ENCODE measurements at places on chromosomes 6 and 20.

DNA sequence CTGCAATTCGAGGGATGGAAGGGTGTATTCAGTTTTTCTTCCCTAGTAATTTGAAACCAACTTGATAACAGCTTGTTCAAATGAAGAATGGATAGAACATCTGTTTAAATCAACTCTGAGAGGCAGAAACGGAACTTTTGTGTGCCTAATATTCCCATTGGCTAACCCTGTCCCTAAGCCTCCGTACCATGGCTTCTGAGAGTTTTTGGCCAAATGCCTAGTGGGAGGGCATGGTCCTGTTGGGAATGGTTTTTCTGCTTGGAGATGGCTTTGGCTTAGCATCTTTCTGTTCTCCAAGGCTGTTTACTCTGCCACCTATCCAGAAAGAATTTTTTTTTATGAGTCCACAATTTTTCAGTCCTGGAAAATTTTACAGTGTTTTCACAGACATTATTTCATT lies 126.7 kb upstream of the MLIP start:
- DNase-seq: no peak

- no peak for DNase-seq
Measured at GRCh38 chr6:20467437-20467836, 65.8 kb downstream of the E2F3 start.

DNA sequence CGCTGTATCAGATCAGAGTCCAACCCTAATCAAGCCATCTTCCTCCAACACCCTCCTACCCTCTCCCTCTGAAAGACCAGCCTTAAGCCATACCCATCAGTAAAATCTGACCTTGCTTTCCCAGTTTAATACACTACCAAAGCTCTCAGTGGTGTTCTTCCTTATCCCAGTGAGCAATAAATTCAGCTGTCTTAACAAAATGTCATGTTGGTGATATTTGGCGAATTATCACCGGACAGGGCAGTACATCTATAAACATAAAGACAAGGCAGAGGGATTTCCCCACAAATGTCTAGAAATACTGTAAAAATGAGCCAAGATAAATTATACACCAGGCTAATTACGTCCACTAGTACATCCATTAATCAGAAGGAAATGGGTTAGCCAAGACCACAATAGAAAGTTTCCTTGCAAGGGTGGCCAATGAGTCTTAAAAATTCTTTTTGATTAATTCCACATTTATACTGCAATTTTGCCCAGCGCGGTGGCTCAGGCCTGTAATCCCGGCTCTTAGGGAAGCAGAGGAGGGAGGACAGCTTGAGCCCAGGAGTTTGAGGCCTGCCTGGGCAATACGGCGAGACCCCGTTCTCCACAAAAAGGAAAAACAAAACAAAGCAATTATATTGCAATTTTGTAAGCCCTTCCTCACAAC lies 905 bp downstream of the RARS2 start:
- no peak for DNase-seq

- DNase-seq: no peak
Measured at GRCh38 chr20:62345681-62346370, 21.3 kb downstream of the LAMA5 start.

DNA sequence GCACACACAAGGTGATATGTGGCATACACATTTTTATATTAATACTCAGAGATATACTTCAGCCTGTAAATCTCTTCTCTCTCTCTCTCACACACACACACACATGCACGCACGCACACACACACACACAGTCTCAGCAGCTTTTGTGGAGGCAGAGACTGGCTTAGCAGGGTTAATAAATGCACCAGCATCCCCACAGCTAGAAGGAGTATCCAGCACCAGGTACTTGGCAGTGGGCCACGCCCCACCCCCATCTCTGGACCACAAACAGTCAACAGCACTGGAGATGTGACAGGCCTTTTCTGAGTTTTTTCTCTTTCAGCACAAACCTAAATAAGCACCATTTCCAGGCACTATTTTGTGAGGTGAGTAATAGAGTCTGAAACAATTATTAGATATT lies 47.3 kb upstream of the LRFN2 start:
- no peak for DNase-seq

GRCh38 chr6:35713006-35713767 lies 23.6 kb upstream of the ARMC12 start:
- DNase-seq: no peak

GRCh38 chr6:61538801-61539200 lies 747.2 kb downstream of the KHDRBS2 start:
- DNase-seq: no peak

GRCh38 chr20:61118429-61119224 lies 133.4 kb upstream of the CDH4 start:
- no peak for DNase-seq

- no peak for DNase-seq
Measured at GRCh38 chr6:166167258-166167731, 356 bp downstream of the TBXT start.

- DNase-seq: no peak
Measured at GRCh38 chr20:719816-720215, 44.2 kb upstream of the SCRT2 start.

GRCh38 chr6:25137480-25137879 lies 141.7 kb upstream of the CARMIL1 start:
- no peak for DNase-seq

DNA sequence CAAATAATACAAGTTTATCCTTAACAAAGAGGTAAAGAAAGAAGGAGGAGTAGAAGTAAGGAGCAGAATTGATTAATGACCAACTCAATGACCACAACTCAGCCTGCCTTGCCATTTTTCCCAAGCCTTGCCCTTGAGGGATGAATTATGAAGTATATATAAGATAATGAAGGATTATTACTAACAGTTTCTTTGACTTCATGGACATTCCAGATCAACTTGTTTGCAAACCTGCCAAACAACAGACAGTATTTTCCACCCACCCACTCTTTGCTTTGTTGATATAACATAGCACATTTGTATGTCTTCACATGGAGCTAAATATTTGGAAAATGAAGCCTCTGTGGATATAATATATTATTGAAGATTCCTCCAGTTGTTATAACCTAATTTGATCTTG lies 9.9 kb upstream of the C6orf141 start:
- DNase-seq: no peak

- no peak for DNase-seq
Measured at GRCh38 chr6:75922226-75922625, 150.2 kb downstream of the IMPG1 start.

DNA sequence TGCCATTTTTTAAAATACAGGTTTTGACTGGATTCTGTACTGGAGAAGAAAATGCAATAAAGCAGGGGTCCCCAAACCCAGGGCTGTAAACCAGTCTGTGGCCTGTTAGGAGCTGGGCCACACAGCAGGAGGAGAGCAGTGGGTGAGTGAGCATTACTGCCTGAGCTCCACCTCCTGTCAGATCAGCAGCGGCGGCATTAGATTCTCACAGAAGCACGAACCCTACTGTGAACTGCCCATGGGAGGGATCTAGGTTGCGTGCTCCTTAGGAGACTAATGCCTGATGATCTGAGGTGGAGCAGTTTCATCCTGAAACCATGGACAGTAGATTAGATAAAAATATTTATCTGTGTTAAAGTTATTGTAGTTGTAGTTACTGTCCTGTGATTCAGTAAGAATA lies 21.1 kb upstream of the FBXO9 start:
- no peak for DNase-seq

- DNase-seq: no peak
Measured at GRCh38 chr6:37966801-37967200, 147.3 kb downstream of the ZFAND3 start.

DNA sequence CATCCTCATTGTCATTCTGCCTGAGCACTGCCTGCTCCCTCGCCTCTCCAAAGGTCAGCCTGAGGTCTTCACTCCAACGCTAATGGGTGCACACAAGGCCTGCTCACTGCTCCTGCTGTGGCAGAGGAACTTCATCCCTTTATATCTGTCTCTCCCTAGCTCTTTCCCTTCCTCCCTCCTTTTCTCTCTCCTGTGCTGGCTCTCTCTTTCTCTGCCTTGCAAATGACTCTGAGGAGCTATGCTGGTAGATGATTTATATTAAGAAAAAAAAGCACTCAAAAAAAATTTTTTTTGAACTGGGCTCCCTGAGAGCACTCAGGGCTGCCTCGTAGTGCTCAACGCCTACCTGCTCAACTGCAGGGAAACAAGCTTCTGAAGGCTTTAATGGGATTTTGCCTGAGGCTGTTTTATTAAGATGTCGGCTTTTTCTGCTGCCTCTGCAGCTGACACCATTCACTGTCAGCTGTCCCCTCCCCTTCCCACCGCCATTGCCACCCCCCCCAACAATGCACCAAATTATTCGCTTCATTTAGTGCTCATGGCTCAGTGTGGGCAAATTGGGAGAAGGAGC lies 137.7 kb upstream of the DEFB112 start:
- DNase-seq: no peak

- DNase-seq: no peak
Measured at GRCh38 chr20:29878281-29878741, 1379.2 kb upstream of the DEFB115 start.

DNA sequence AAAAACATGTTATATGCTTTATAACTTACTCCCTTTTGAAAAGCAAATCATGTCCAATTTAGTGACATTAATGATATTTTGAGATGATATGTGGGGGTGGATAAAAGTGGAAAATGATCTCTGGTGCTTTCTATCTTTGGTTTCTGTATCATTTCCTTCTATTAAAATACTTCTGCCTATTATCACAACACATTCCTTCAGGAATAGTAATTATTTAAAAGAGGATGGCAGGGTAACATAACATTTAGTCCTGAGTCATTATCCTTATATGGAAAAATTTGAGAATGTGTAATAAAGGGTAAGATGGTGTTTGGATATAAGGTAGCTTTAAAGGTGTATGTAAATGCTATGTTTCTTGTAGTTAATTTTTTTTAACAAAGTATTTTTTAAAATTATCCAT lies 657.7 kb downstream of the PHF3 start:
- no peak for DNase-seq

DNA sequence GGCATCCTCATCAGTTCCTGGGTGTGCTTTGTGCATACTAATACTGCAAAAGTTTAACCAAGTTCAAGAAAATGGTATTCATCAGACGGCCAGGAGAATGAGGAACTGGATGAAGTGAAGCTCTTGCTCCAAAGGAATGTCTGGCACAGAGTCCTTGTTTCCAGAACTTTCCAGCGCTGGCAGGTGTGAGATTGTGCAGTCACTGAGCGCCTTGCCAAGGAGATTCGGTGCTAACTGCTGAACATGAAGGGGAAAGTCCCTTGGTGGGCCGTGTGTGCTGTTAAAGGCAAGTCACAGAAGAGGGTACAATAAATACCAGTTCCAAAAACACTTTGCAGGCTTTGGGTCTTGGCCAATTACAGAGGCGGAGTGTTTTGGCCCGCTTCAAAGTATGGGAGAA lies 262.3 kb upstream of the SOX4 start:
- DNase-seq: no peak

DNA sequence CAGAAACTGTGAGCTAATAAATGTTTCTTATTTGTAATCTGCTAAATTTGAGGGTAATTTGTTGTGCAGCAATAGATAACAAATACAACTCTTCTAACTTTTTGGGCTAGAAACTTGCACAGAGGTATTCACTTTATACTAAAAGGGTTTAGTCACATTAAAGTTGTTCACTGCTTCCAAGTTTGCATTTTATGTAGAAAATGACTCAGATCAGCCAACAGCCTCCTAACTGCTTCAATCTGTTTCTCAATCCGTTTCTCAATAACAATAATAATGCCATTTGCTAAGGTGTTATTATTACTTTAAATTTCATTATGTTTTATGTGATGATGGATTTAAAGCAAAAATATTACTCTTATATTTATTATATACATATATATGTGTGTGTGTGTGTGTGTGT lies 213.9 kb downstream of the CENPW start:
- no peak for DNase-seq

- no peak for DNase-seq
Measured at GRCh38 chr20:23437126-23437899, 2.2 kb upstream of the CSTL1 start.
